ENCODE measurements at places on chromosomes 5 and 9.

DNA sequence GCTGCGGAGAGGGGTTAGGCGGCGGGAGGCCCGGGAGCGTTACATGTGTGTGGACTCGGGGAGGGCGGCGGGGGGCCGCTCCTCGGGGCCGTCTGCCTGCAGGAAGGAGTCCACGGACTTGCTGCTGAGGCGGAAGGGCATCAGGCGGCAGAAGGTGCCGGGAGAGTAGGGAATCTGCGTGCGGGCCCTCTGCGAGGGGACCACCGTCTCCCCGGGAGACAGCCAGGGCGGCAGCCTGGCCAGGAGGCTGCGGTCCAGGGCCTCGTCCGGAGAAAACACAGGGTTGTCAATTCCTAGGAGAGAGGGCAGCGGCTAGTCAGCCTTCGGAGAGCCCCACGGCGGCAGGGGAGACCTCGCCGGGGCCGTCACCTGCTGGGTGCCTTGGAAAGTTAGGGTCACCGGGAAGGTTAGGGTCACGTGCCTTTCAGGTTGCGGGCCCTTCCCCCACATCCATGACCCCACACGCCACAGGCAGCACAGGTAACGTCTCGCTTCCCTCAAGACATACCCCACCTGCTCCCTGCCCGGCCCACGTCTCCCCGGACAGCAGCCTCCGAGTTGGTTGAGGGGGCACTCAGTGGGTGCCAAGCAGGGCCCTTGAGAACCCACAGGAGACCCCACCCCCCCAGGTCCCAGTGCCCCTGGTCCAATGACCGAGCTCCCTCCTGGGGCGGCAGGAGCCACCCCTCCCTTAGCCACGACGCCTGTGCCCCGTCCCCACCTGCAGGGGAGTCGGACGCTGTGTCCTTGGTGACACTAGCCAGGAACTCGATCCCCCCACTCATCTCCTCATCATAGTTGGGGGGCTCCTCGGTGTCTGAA is 32.1 kb downstream of the EXOC3 start:
- DNase-seq: no peak

DNA sequence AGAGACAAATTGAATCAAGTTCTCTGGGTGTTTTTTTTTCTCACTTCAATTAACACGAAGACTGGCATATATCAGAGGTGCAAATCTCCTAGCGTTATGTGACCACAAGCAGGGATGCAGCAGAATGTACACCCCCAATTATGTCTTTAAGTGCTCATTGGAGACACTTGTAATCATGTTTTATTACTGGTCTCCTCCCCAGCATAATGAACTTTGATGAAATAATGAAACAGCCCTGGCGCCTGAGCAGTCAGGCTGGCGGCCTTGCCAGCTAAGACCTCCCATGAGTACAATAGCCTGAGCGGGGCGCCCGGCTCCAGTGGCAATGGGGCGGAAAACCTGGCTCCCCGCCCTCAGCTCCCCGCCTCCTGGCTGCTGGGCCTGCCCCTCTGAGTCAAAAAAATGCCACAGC is 209.4 kb upstream of the MSX2 start:
- DNase-seq: no peak

DNA sequence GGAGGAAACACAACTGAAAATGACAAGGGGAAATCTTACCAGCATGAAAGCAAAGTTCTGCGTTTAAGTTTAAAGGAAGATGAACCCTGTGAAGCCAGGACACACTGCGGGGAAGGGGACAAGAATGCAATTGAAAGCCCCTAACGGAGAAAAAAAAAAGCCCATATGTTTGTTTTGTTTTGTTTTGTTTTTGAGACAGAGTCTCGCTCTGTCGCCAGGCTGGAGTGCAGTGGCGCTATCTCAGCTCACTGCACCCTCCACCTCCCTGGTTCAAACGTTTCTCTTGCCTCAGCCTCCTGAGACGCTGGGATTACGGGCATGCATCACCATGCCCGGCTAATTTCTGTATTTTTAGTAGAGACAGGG is 2.9 kb downstream of the STK10 start:
- DNase-seq: no peak

GRCh38 chr5:88502179-88503040 is 233.8 kb upstream of the TMEM161B start:
- no peak for DNase-seq

GRCh38 chr5:652773-653350 is 40.3 kb downstream of the TPPP start:
- no peak for DNase-seq

DNA sequence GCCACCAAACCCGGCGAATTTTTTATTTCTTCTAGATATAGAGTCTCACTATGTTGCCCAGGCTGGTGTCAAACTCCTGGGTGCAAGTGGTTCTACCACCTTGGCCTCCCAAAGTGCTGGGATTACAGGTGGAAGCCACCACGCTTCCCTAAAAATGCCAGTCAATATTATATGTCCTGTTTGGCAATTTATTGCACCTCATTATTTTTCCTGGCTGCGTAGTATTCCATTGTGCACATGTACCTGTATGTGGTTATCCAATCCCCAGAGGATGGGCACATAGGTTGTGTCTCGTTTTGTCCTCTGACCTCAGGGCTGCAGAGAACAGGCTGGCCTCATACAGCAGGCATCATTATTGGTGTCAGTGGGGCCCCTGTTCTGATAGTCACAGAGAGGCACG is 181.7 kb downstream of the C9orf50 start:
- no peak for DNase-seq

- no peak for DNase-seq
These were observed 312.0 kb downstream of the TLE1 start for GRCh38 chr9:81377320-81377719.

DNA sequence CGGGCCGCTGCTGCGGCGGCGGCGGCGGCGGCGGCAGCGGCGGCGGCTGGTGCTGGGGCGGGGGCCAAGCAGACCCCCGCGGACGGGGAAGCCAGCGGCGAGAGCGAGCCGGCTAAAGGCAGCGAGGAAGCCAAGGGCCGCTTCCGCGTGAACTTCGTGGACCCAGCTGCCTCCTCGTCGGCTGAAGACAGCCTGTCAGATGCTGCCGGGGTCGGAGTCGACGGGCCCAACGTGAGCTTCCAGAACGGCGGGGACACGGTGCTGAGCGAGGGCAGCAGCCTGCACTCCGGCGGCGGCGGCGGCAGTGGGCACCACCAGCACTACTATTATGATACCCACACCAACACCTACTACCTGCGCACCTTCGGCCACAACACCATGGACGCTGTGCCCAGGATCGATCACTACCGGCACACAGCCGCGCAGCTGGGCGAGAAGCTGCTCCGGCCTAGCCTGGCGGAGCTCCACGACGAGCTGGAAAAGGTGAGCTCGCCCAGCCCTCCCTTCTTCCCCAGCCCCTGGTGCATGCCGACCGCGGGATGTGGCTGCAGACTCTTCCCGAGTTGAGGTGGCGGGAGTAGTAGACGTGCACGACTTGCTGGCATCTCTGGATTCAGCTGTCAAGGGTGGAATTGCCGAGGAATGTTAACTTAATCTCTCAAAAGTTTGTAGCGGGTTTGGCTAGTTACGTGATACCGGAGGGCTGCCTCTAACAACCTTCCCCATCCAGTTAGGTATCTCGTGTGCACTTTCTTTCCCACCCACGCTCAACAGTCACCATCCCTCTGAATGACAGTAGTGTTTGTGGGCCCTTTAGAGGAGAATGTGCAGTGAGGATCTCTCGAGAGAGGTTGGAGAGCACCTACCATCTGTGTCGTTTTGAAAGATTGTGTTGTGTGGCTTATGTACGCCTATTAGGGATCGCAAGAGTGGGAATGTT is 932 bp downstream of the SLC12A2 start:
- no peak for DNase-seq

- DNase-seq: no peak
These were observed 122.3 kb upstream of the POC5 start for GRCh38 chr5:75839547-75839946.

DNA sequence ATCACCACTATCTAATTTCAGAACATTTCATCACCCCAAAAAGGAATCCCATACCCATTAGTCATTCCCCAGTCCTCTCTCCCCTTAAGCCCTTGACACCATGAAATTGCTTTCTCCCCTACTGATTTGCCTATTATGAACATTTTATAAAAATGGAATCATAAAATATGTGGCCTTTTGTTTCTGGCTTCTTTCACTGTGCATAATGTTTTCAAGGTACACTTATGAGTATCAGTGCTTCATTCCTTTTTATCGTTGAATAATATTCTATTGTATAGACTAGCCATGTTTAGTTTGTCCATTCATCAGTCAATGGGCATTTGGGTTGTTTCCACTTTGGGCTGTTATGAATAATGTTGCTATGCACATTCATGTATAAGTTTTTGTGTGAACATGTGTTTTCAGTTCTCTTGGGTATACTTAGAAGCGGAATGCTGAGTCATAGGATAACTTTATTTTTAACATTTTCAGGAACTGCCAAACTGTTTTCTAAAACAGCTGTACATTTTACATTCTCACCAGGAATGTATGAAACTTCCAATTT is 40.4 kb upstream of the FGF1 start:
- peak; percentile 53 for DNase-seq

DNA sequence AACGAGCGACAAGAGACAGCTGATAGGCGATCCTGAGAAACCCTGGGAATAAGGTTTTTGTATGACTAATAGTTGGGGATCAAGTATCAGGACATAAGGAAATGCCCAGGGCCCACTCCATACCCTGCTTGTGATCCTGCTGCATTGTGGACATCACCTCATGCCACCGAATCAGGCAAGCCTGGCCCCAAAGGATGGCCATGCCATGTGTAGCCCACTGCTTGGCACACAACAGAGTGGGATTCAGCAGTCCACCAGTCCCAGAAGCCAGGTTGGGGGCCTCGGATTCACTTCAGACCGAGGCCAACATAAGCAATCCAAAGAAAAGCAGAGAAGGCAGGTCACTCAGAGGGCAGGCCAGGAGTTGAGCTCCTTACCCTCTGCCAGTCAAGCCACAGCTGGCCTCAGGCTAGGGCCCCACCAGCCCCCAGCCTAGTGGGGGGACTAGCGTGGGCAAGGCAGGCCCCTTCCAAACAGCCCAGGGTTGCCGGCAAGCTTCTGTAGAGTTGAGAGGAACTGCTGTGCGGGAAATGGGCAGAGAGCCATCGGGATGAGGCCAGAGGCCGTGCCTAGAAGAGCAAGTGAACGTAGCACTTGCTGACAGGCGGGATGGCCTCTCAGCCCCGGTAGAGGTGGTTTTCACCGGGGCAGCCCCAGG is 5.0 kb downstream of the NOP16 start:
- DNase-seq: no peak

DNA sequence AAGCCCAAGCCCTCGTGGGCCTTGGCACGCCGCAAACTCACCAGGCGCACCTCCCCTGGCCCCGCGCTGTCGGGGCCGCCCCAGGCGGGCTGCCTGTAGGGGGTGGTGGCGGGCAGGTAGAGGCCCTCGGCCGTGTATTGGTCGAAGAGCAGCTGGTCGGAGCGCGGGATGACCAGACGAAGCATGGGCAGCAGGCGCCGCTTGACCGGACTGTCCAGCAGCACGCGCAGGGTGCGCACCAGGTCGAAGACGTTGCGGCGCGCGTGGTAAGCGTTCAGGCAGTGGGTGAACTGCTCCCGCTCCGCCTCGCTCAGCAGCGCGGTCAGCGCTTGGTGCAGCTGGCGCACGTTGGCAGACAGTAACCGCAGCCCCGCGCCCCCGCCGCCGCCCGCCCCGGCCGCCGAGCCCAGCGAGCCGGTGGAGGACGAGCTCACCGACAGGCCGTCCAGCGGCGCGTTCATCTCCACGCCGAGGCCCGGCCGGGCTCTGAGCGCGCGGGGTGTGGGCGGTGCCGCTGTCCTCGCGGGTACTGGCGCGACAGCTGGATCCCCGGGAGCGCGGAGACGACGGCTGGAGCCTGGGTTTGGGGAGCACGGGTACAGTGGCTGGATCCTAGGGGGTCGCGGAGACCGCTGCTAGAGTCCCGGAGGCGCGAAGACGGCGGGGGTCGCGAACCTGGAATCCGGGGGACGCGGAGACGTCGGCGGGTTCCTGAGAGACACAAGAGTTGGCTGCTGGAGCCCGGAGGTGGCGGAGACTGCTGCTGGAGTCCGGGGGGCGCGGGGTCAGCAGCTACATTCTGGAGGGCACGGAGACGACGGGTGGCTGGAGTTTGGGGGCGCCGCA is 709 bp downstream of the WHRN start:
- no peak for DNase-seq

- no peak for DNase-seq
These were observed 41.5 kb downstream of the WNK2 start for GRCh38 chr9:93225417-93225816.
